ENCODE measurements at places on chromosomes 5 and 9.

DNA sequence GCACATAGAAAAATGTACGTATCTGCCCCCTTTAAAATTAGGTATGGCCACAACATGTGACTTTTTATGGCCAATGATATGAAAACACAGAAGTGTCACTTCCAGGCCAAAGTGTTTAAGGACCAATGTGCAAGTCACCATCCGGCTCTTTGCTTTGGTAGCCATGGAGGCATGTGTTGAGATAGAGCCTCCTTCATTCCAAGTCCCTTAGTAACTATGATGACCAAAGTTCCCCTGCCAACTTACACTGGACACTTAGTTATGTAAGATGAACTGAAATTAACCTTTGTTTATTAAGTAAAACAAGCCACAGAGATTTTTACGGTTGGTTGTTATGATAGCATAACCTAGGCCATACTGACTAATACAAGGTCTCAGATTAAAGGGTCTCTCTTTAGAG lies 51.0 kb downstream of the FBN2 start:
- DNase-seq, result no peak

DNA sequence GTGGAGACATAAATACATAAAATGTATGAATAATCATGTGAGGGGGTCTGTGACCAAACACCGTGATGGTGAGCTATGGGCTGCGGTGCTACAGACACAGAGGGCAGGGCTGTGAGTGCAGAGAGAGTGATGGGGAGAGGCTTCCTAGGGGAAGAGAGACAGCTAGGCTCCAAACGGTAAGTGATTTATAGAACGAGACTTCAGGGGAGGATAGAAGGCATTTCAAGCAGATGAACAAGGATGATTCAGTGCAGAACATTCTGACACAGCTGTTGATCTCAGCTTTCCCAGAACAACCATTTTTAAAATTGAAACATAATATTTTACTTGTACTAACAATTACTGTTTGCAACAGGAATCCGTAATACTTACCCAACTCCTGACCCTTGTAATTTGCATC lies 100.7 kb downstream of the GAS1 start:
- peak; percentile 44 for DNase-seq

- DNase-seq, result peak; percentile 52
Observed at GRCh38 chr9:18710065-18710464, 236.1 kb downstream of the ADAMTSL1 start.

- peak; percentile 69 for DNase-seq
Observed at GRCh38 chr9:37290940-37291485, 131.5 kb upstream of the GRHPR start.

DNA sequence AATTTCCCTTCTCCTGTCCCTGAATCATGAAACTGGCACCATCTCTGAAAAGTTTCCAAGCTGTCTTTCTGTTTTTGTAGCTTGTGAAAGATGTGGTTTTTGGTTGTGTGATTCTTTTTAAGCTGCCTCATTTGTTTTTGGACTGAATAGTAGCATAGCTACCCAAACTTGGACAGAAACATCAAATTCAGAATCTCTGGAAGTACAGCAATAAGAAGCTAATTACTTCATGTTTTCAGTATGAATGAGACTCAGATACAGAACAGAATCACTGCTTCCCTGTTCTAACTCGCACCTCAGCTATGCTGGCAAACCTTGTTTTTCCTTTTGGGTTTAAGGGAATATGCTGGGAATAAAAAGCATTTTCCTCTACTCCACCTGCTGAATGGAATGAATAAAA lies 101.0 kb downstream of the FGF1 start:
- no peak for DNase-seq

DNA sequence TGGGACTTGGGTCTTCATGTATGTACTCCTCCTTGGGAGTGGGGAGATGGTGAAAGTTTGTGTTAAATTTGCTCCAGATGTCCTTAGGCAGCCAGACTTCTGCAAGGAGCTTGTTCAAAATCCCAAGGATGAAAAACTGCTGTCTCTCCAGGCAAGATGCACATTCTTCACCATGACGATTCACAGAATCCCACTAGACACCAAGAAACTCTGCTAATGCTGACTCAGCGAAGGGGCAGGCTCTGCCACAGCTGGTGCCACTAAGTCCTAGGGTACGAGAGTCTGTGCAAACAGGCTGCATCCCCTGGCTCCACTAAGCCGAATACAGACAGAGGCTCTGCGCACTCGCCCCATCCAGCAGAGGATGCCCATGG lies 71.1 kb downstream of the OLFM1 start:
- no peak for DNase-seq

- DNase-seq, result no peak
Observed at GRCh38 chr5:94366811-94367210, 251.6 kb downstream of the KIAA0825 start.

DNA sequence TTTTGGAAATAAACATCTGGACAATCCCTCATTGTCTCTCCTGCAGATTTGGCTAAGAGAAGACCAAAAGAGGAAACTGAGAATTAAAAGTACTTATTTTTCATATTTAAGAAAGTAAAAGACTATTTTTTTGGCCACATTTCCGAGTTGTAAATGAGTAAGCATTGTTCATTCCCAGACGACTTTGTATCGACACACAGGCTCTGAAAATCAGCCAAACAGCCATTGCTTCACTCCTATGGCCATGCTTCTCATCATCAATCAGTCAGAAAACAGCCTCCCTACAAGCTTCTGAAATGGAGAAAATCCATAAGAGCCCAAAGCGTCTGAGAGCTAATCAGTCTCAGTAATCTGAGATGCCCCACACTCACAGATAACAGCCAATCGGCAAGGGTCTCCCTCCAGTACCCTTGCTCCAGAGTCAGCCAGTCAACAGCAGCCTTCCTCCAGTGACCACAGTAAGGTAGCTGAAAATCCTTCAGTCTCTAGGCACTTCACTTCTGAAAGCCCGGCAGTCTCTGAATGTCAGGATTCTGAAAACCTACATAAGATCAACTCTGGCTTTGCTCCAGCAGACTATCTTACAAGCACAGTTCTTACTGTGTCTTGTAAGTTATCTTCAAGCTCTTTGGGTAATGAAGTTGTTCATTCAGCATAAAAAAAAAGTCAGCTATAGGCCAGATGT lies 30.9 kb downstream of the CDO1 start:
- no peak for DNase-seq

GRCh38 chr5:50325237-50325832 lies 115.8 kb downstream of the EMB start:
- no peak for DNase-seq
